T follicular helper cell (primary cell): ENCODE measurements at places on chromosomes 16 and 17.

GRCh38 chr17:10357768-10358167 is 15.0 kb downstream of the MYH13 start:
- DNase-seq: no peak

DNA sequence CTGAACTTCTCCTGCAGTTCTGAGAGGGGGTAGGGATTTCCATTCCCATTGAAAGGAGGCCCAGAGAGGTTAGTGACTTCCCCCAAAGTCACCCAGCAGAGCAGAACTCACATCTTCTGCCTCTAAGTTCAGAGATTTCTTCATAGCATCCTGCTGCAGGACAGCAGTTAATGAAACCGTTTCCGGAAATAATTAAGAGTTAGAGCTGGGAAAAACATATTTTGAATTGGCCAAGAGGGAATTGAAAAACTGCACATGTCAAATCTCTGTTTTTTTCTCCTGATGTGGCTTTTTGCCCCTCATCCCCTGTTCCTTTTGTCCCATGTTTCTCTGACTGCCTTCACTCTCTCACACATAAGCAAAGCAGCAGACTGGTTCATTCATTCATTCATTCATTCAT is 26.6 kb downstream of the ITPRIPL2 start:
- DNase-seq: no peak

DNA sequence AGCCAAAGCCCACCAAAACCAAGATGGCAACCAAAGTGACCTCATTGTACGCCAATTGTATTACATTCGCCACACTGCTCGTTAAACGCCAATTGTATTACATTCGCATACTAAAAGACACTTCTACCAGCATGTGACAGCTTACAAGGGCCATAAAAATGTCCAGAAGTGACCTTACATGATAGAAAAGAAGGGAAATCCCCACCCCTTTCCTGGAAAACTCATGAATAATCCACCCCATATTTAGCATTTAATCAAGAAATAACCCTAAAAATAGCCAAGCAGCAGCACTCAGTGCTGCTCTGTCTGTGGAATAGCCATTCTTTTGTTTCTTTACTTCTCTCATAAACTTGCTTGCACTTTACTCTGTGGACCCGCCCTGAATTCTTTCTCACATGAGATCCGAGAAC is 25.7 kb downstream of the PSMD7 start:
- no peak for DNase-seq

- no peak for DNase-seq
Observed at GRCh38 chr16:4700997-4701743, 7.8 kb downstream of the NUDT16L1 start.

DNA sequence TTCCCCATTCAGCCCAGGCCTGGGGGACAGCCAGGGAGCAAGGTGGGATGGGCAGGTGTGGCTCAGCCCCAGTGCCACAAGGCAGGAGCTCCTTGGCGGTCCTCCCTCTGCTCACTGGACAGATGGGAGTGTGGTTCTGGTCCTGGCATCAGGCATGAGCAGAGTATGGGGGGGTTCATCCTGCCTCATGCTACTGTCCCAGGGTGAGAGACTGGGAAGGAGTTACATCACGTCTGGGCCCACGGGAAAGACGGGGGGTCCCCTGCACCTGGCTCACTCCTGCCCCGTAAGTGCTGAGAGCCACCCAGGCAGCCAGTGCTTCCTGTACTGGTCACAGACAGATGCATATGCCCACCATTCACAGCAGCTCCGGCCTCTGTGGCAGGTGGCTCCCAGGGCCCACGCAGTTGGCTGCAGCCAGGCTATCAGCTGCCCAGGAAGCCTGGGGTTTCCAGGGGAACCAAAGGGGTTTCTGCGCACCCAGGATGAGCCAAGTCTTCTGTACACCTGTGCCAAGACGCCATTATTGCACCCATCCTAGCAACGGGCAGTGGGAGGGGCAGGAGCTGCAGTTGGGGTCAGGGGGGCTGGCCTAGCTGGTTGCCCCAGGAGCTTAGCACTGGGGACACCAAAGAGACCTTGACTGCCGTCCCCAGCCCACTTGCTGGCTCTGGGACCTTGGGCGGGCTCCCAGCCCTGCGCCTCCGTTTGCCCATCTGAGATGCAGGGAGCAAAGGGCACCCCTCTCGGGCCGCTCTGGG is 1.9 kb downstream of the BAIAP3 start:
- DNase-seq: no peak

- no peak for DNase-seq
Observed at GRCh38 chr16:12513076-12513790, 290.5 kb downstream of the CPPED1 start.

DNA sequence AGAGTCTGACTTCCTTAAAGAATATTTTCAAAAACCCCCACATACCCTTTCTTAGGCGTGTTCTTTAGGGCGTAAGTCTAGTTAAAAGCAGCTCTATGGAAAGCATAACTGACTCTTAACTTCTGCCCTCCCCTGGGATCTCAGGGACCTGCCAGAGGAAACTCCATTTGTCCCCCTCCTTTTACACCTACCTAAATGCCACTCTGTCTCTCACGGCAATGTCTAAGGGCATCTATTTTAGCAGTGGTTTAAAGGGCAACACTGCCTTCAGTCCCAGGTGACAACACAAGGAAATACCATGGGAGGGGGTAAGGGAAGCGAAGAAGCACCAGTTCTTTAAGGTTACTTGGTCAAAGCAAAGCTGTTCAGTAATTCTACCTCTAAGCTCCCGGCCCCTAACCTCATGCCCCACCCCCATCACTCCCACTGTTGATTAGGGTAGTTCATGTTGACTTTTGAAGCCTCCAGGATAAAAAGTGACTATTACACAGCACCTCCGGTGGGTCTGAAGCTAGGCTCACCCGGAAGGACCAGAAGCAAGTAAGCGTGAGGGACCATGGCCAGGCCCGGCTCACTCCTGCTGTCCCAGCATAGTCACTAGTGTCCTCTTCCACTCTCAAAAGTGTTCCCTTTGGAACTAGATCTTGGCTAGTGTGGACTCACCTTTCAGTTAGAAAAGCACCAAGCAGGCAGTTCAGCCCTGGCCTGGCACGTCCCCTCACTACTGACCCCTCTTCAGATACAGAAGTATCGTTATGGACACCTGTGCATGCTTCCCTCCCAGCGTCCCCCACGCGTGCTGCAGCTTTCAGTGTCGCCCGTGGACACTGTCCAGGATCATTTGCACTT is 47.1 kb downstream of the CYTH1 start:
- DNase-seq: no peak

GRCh38 chr16:9286930-9287329 is 195.5 kb downstream of the HAPSTR1 start:
- DNase-seq: no peak

- no peak for DNase-seq
Observed at GRCh38 chr16:24753000-24753399, 23.5 kb downstream of the TNRC6A start.

- peak; percentile 52 for DNase-seq
Observed at GRCh38 chr16:56610017-56610608, 1.7 kb downstream of the MT2A start.

DNA sequence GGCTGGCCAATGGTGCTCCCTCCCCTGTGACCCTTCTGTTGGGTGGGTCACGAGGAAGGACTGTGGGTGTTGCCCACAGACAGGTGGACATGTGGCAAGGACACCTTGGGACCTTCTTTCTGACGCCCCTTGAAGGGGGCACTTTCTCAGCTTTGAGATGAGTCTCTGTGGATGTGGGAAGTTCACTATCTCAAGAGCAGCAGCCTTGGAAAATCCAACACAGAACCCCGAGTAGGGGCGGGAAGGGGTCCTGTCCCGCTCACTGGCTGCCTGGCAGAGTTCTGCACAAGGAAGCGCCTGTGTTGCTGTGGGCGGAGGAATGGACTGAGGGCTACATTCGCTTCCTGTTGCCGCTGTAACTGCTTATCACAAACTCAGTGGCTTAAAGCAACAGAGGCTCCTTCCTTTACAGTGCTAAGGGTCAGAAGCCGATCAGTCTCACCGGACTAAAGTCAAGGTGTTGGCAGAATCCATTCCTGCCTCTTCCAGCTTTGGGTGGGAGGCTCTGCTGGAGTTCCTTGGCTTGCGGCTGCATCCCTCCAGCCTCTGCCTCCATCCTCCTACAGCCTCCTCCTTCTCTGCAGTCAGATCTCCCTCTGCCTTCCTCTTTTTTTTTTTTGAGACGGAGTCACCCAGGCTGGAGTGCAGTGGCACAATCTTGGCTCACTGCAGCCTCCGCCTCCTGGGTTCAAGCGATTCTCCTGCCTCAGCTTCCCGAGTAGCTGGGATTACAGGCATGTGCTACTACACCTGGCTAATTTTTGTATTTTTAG is 305.2 kb downstream of the SEC14L1 start:
- DNase-seq: peak; percentile 44

GRCh38 chr16:79132701-79133100 is 467.8 kb downstream of the MAF start:
- no peak for DNase-seq

DNA sequence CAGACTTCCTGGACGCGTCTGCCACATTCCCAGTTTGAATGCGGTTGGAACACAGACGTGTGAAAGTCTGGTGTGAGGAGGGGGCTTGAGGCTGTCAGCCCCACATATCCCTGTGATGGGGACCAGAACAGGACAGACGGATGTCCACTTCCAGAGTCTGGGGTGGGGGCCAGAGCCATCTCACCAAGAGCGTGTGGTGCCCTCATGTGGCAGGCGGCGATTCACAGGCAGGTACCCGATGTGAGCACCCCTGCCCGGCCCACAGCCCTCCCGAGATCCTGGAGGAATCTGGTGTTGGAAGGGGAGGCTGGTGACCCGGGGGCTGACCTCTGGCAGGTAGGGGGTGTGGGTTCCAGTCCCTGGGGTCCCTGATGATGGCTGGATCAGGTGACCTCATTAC is 51.5 kb downstream of the ENGASE start:
- DNase-seq: no peak

- DNase-seq: no peak
Observed at GRCh38 chr17:28072936-28073533, 30.6 kb downstream of the NLK start.

DNA sequence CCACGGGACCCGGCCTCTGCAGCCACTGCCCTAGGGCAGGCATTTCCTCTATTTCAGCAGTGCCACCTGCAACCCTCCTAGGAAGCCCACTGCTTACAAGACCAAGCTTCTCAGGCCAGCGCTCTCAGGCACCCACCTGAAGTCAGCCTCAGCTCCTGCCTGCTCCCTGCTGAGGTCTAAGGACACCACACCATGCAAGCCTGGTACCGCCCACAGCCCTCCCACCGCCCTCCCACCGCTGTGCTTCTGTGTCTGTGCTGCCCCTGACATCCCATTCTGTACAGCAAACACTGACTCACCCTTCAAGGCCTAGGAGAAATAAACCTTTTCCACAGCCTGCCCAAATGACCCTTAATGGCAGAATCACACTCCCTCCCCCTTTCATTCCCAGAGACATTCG is 6.3 kb downstream of the CLUH start:
- DNase-seq: no peak

DNA sequence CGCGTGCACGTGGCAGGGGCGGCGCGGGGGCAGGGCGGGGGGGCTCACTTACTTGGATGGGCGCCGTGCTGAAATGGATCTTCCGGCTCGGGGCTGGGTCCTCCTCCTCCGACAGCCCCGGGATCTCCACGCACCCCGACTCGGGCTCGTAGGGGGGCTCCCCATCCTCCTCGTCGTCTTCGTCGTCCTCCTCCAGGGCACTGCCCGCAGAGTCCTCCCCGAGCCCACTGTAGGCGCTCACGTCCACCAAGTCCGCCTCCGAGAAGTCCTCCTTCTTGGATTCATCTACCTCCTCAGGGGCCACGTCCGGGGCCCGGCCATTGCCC is 1.4 kb downstream of the PPP1R9B start:
- no peak for DNase-seq

- DNase-seq: no peak
Observed at GRCh38 chr17:8707332-8708024, 37.2 kb downstream of the CCDC42 start.

DNA sequence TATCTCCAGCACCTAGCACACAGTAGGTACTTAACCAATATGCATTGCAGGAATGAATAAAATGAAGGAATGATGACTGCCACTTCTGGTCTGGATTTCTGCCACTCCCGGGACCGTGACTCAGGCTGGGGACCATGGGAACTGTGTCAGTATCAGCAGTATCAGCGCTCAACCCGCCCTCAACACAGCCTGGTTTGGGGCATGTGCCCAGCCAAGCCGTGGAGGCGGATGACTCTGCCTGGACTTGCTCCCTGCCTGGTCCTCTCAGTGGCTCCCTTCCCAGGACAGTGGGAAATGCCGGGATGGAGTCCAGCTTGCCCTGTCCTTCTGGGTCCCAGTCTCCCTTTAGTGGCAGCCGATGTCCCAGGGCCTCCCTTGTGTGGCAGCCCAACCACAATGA is 55.1 kb downstream of the SRCIN1 start:
- DNase-seq: no peak

DNA sequence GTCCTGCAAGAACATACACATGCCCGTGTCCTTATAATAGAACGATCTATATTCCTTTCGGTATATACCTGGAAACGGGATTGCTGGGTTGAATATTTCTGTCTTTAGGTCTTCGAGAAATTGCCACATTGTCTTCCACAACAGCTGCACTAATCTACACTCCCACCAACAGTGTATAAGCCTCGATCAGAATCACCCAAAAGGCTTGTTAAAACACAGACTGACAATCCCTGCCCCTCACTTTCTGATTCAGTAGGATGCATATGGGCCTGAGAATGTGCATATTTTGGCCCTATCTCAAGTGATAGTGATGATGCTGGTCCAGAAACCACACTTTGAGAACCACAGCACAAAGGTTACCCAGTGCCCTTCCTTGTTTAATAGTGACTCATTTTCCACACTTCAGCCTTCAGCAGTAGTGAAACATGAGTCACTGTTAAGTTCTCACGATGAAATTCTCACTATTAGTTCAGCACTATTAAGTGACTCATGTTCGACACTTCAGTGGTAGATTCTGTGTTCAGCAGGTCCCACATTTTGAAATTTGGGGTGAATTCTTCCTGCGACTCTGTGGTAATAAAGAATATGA is 215.6 kb downstream of the GRIN2A start:
- no peak for DNase-seq

- DNase-seq: no peak
Observed at GRCh38 chr16:23608194-23608593, 12.1 kb upstream of the NDUFAB1 start.

GRCh38 chr17:15039366-15039765 is 225.8 kb downstream of the PMP22 start:
- no peak for DNase-seq

- DNase-seq: no peak
Observed at GRCh38 chr16:78528265-78528664, 428.8 kb downstream of the WWOX start.

GRCh38 chr16:83913245-83913633 is 14.3 kb downstream of the MLYCD start:
- DNase-seq: no peak

- no peak for DNase-seq
Observed at GRCh38 chr16:48632137-48632774, 22.3 kb upstream of the N4BP1 start.

DNA sequence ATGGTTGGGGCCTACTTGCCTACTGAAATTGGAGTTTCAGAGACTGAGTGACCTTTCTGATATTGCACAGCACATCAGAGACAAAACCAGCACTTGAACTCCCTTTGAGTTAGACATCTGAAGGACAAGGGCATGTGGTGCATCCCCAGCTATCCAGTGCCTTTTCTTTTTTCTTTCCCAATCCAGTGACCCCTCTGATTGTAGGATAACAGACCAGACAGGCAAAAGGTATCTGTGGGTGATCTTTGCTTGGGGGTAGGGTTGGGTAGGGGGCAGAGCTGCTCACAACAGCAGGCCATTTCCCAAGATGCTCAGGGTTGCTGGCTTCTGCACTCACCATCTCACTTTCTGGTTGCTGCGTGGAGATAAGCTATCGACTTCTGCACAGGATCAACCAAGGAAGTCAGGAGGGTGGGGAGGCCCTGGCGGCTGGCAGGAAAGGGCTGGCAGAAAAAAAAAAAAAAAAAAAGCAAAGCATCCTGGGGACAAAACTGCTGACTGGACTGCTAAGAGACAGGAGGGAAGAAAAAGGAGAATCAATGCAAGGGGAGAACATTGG is 42.2 kb downstream of the HOXB1 start:
- no peak for DNase-seq
